ENCODE measurements at places on chromosomes 16 and 17.

GRCh38 chr16:21937336-21937829, 15.8 kb upstream of the UQCRC2 start:
- no peak for DNase-seq

- DNase-seq: no peak
Observed at GRCh38 chr16:9334103-9334502, 242.7 kb downstream of the HAPSTR1 start.

- DNase-seq: no peak
Observed at GRCh38 chr16:55411231-55411630, 67.8 kb upstream of the MMP2 start.

GRCh38 chr16:1991948-1992703, 2.4 kb downstream of the SYNGR3 start:
- peak; percentile 96 for DNase-seq

DNA sequence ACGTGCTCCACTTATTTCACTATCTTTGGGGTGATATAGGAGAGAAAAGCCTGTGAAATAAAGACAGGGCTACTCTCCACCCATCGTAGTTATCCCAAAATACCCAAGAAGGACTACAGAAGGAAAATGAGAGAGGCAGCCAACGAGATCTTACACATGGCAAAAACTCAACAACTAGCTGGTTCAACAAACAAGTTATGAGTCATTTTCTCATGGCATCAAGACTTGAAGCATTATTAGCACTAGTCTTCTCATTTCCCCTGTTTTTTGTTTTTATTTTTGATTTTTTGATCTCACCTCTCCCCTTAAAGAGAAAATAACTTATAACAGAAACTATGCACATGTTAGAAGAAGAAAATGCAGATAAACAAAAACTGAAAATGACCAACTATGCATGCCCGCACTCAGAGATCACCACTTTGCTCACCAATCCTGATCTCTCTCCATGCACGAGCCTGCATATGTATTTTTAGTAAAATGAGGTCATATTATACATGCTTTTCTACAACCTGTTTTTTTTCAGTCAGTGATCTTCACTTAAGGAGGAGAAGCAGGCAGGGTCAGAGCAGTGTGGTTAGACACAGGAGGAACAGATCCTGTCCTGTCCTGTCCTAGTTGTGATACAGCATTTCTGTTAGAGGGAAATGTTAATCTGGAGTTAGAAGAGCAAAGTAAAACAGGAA, 22.8 kb downstream of the FAM117A start:
- DNase-seq: no peak

DNA sequence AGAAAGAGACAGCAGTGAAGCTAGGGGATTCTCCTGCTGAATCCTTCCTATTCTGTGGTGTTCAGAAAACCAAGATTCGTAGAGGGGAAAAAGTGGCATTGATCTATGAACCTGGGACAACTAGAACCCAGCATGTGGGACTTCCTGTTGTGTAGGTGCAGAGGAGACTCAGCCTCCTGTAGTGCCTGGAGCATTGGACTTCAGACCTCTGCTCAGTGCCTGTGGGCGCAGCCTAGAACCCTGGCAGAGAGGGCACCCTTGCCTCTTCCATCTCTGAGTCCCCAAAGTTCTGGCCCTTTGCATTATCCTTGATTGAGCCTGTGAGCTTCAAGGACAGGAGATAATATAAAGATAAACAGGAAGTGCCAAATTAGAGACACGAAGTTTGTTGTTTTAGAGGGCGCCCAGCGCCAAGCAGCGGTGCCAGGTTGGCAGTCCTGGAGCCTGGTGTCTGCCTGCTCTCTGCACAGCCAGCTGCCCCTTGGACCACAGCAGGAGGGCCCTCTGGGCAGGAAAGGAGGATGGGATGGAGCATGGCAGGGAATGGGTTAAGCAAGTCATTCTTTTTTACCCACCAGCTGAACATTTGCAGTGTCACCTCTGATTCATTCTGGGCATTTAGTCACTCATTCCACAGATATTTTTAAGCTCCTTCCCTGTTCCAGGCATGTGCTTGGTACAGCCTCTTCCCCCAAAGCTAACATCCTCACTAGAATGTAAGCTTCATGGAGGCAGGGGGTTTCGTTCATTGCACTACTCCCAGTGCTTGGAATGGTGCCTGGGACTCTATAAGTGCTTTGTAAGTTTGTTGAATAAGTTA, 11.9 kb upstream of the SP6 start:
- DNase-seq: no peak

DNA sequence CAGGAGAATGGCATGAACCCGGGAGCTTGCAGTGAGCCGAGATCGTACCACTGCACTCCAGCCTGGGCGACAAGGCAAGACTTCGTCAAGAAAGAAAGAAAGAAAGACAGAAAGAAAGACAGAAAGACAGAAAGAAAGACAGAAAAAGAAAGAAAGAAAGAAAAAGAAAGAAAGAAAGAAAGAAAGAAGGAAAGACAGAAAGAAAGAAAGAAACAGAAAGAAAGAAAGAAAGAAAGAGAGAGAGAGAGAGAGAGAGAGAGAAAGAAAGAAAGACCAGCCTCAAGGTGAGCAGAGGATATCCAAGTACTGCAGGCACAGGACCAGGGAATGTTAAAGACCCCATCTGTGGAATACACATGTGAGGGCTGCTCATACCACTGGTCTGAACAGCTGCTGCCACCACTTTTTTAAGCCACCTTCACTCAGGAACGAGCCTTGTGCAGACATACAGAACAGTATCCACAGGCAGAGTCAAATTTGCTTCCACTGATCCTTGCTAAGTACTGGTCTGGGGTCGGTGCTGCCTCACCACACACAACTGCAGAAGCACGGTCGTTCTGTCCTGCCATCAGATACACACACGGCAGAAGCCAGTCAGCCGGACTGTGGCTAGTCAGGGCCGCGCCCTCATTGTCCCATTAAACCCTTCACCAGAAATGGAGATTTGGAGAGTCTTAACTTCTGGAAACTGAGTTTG, 7.7 kb downstream of the RAB5C start:
- DNase-seq: no peak

- no peak for DNase-seq
Observed at GRCh38 chr16:4850211-4850610, 2.9 kb downstream of the UBN1 start.

DNA sequence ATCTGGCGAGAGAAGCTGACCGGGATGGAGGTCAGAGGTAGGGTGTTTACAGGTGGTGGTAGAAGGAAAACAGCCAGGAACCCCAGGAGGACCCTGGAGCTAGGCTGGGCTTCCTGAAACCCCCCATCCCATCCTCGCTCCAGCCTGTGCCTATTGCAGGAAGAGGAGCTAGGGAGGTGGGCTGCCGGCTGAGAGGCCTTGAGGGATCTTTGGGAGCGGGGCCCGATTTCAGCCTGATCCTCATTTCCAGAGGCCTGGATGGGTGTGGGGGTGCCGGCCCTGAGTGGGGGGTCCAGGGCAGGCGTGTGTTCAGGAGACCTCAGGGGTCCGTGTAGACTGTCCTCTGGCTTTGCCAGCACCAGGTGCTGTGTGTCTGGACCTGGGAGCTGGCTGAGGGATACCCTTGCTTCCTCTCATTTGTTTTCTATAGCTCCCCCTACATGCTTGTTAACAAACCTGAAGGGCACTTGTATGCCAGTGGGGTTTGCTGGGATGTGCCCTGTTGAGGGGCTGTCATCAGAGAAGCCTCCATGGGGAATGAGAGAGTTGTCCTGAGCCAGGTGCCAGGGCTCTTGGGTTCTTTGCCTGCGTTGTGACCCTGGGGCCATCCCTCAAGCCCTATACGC, 18.9 kb upstream of the RAP1GAP2 start:
- no peak for DNase-seq

DNA sequence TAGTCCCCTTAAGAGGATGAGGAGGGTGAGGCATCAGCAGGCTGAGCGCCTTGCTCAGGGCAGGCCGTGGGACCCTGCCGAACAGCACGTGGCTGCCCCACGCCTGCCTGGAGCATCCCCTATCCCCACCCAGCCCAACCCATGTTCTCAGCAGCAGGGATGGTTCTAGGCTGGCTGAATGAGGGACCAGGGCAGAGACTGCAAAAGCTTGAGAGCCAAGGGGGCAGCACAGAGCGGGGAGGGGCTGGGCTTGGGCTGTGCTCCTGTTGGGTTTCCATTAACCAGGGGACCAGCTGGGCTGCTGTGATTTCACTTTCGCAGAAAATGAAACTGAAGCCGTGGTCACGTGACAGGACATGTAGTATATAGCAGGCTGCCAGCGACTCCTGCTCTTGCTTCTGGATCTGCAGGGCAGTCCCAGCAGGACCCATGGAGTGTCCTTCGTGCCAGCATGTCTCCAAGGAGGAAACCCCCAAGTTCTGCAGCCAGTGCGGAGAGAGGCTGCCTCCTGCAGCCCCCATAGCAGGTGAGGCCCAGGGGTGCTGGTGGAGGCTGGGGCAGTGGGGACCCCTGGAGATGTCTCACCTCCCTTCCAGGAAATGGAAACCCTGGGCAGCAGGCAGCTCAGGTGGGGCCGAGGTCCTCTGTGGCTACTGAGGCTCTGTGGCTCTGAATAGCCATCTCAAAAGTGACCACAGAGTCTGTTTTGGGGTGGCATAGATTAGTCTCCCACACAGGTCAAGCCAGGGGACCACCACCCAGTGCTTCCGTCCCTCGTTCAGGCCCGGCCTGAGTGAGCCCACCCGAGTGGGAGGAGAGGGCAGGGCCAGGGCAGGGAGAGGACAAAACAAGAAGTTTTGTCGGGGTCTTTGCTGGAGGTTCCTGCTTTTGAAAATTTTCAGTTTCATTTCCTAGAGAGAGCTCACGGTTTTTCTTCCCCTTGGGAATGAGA, 2.9 kb downstream of the RNF213 start:
- DNase-seq: peak; percentile 84

DNA sequence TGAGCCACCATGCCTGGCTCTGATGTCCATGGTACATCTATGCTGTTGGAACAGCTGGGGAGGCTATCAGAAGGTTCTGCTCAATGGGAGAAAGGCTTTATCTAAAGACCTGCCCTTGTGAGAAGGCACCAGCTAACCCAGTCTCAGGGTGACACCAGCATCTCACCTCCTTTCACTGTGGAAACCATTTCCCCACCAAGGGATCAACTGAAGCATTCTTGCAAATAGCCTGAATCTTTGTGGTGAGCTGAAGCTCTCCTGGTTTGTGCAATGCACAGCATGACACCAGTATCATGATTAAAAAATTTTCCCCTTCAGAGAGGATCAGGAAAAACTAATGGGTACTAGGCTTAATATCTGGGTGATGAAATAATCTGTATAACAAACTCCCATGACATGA, 5.1 kb downstream of the CCL18 start:
- DNase-seq: no peak

- no peak for DNase-seq
Observed at GRCh38 chr16:55323637-55324271, at the start of gene IRX6. Gene IRX6, plus strand, starts transcription at chr16:55324203. Its CDS starts 889 bp downstream, at chr16:55325092.

- no peak for DNase-seq
Observed at GRCh38 chr16:883340-883739, 82.8 kb upstream of the GNG13 start.

GRCh38 chr17:12839042-12839441, 49.7 kb downstream of the ARHGAP44 start:
- DNase-seq: no peak

DNA sequence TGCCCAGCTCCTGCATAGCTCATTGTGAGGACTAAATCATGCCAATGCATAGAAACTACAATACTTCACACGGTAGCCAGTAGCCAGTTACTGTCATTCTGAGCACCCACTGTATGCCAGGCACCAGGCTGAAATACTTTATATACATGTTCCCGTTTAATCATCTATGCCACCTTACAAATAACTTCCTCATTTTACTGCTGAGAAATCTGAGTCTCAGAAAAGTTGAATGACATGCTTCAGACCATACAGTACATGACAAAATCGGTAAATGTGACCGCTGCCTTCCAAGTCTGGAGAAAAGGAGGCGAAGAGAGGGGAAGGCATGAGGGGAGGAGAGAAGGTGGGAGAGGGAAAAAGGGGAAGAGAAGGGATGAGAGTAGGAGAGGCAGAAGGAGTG, 9.2 kb upstream of the TLCD3B start:
- DNase-seq: no peak

DNA sequence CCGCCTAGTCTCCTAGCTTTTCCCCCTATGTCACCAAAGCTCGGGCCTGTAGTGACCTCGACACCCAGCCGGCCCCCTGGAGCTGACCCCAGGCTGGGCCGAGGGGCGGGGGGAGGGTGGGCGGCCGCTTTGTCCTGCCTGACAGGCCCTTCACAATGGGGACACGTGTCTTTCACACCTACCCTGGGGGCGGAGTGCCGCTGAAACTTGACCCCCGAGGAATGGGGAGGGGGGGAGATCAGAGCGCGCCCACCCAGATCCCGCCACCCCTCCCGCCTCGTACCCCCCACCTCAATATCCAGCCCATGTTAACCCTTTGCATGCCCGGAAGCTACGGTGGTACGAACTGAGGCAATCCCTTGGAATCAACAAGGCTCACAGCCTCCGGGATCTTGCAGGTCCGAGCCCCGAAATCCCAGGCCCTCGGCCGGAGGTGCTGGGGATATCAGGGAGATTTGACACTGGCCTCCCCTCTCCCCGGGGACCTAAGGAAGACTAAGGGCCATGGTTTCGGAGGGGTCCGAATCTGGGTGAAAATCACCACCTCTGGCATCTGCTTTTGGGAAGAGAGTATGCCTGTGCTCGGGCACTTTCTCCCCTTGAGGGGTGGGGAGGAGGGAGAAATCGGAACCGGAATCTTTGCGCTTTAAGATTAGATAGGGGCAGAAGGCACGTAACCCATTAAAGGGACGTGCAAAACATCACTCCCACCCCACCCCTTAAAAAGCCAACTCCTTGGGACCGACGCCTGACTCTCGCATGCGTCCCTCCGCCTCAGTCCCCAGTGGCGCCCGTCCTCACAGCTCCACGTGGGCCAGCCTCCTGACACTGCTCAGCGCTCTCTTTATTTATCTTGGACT, 2.6 kb downstream of the NOG start:
- no peak for DNase-seq

DNA sequence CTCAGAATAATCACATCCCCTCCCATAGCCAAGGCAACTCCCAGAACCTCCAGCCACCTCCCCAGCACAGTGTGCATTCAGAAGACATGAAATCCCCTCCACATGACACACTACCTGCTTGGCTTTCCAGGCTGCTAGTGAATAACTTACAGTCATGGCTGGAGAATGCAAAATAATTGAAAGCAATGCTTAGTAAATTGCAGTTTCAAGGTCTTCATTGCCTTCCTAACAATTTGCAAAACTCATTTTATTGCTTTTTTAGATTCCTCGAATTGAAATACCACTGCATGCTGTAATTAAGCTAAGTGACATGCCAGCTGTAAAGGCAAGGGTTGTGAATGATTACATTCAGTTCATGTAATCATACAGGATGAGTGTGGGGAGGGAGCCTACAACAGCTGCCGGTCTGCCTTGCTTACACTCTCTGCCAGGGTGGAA, 29.0 kb upstream of the HOXB13 start:
- DNase-seq: no peak
